Skeletal muscle tissue (tissue), 5 donors: ENCODE measurements at places on chromosomes 16 and 17. TPM values are rescaled to one million over a fixed set of nuclear protein-coding genes. Genes with fewer than 3 reads are reported as not detected.

Gene KCNG4
- total RNA-seq = not detected

Gene TVP23A
- 2.6 TPM for total RNA-seq

Gene TMEM106A
- 5.2 TPM for total RNA-seq

Gene TEDC2
- total RNA-seq = 2.6 TPM

Gene SMIM5
- total RNA-seq = 3.7 TPM

Gene PRSS8
- not detected for total RNA-seq

Gene CHAD
- 1.6 TPM for total RNA-seq

Gene KCNAB3
- total RNA-seq = 0.52 TPM

Gene IKZF3
- total RNA-seq = 0.52 TPM
